ENCODE measurements at places on chromosomes 16 and 17.

DNA sequence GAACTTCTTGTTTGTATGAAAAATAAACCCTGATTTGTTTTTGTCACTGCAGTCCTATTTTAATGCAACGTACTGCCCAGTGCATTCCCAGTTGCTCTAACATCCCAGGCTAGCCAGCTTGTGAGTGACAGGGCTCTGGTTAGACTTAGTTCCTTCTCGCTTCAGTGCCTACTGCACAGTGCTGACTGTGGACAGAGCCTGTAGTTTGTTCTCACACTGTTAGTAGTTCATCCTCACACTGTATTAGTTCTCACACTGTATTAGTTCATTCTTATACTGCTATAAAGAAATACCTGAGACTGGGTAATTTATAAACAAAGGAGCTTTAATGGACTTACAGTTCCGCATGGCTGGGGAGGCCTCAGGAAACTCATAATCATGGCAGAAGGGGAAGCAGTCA lies 116.6 kb upstream of the SALL1 start:
- DNase-seq, result no peak

DNA sequence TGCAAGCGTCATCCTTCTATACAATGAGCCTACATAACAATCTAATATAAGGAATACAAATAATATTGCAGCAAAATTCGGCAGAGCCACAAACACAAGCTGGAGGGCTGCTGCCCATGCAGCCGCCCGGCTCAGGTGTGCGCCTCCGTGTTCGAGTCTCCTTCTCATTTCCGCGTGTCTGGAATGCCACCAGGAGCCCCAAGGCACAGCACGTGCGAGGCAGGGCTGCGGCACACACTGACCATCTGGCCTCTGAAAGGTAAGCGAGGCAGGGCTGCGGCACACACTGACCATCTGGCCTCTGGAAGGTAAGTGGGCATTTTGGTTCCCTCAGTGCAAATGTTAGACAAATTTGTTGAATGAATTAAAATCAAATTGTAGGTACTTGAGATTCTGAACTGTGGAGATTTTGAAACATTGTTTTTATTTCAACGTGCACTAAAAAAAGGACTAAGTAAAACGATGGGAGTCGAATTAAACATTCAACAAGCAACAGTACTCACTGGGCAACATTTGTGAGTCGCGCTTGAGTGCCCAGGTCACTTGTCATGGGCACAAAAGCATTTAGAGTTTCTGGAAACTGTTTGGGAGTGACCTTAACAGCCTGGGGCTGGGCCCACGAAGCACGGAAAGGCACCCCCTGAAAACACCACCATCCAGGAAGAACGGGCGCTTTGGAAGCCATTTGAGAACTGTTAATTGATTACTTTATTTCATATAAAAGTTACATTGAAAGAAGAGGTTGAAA lies 37.4 kb downstream of the ZDHHC7 start:
- no peak for DNase-seq

- no peak for DNase-seq
These were observed 9.4 kb downstream of the C17orf100 start for GRCh38 chr17:6660805-6661463.

DNA sequence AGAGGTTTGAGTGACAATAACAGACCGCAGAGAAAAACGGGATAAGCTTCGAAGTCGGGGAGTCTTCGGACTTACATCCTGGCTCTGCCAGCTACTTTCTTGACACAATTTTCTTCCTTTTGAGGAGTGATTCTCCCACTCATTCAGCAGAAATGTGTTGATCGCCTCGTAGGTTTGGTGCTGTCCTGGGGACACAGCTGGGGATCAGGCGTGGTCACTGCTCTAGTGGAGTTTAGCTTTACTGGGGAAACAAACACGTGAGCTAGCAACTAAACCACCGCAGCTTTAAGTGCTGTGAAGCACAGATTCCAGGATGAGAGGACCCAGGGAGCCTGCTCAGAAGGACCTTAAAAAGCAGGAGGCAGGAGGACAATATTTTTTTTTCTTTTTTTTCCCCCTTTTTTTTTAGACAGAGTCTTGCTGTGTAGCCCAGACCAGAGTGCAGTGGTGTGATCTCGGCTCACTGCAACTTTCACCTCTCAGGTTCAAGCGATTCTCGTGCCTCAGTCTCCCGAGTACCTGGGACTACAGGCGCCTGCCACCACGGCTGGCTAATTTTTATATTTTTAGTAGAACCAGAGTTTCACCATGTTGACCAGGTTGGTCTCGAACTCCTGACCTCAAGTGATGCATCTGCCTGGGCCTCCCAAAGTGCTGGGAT lies 858 bp downstream of the NUBP1 start:
- no peak for DNase-seq

DNA sequence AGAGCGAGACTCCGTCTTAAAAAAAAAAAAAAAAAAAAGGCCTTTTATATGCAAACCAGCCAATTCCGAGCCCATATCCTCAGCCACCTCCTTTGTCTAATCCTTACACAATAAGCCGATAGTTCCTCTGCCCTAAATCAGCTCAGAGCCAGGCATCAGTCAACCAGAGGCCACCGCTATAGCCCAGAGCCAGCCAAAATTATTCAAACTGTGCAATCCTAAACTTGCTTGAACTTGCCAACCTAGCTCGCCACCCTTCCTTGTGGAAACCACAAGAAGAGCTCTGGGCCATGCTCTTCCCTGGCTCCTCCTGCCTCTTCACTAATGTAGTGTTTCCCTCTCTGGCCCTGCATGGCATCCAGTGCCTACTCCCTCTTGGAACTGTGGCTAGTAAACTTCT lies 17.7 kb downstream of the ITGAL start:
- no peak for DNase-seq

- DNase-seq, result peak; percentile 47
These were observed 12.0 kb downstream of the VAC14 start for GRCh38 chr16:70788668-70789594.

- no peak for DNase-seq
These were observed 241.6 kb upstream of the SALL1 start for GRCh38 chr16:51392521-51393187.

- DNase-seq, result no peak
These were observed 25.9 kb downstream of the RNF43 start for GRCh38 chr17:58391302-58391984.

All from dorsolateral prefrontal cortex (tissue), 122 donors.